ENCODE measurements at places on chromosomes 12 and 14.
A peak's percentile ranks its signal among the peaks of the same experiment; 100 is the strongest.

- H3K4me3 ChIP-seq, result no peak overlapping the region
- DNase-seq, result peak; percentile 20
- H3K36me3 ChIP-seq, result peaks cover 2% of the 10 kb centered on the region
- H3K4me1 ChIP-seq, result peaks cover 39% of the 10 kb centered on the region
- no peaks in the 10 kb centered on the region for H3K27me3 ChIP-seq
- H3K27ac ChIP-seq, result peak overlapping the region; percentile 38
Observed at GRCh38 chr12:50581226-50582184, 76.7 kb downstream of the DIP2B start.

DNA sequence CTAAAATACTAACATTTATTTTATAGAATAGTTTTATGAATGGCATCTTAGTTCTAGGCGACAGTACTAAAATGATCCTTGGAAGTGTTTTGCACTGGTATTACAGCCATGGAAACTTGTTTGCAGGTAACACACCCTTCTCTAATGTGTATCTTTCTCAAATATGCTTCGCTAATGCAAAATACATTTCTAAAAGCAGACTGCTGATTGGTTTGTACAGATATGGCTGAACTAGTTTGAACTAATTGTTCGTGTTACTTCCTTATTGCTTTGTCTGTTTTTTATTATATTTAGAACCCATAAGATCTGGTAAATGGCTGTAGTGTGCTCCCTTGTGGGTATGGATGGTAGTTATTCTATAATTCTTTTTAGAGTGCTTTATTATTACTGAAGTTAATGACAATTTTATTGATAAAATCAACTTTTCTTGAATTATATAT, 53.0 kb downstream of the ATF7IP start:
- peaks cover 70% of the 10 kb centered on the region for H3K4me1 ChIP-seq
- H3K27ac ChIP-seq, result peak overlapping the region; percentile 64
- H3K36me3 ChIP-seq, result peaks cover 38% of the 10 kb centered on the region
- peak overlapping the region; percentile 42 for H3K4me3 ChIP-seq
- DNase-seq, result no peak

DNA sequence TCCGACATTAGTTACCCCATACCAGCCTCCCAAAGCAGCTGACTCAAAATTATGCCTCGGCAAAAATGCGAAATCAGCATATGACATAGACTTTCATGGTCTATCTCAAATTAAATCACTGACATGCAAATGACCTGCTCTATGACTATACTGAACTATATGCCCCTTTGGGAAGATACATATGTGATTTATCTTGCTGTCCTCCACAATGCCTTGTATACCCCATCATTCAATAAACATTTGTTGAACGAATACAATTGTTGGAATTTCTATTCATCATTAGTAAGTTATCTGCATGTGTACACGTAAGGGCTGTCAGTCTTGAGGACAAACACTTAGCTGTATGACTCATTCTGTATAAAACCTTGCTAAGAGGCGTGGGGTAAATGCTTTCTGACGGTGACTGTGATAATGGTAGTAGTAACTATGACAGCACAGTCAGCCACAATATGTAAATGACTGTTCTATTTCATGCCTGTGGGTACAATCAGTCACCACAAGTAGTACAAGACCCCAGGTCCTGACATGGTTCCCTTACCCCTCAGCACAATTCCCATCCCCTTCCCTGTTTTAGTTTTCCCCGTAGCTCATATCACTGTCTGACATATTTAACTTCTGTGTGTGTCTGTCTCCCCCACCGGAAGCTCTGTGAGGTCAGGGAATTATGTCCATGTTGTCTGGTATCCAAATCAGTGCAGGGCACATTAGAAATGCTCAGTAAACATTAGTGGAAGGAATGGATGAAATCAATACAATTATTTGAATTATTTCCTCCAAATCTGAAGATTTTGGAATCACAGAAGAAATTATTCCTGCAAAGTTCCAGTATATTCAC, 42.8 kb downstream of the STXBP6 start:
- H3K27me3 ChIP-seq, result peaks cover 7% of the 10 kb centered on the region
- H3K36me3 ChIP-seq, result no peaks in the 10 kb centered on the region
- H3K4me3 ChIP-seq, result no peak overlapping the region
- H3K4me1 ChIP-seq, result no peaks in the 10 kb centered on the region
- DNase-seq, result no peak
- no peak overlapping the region for H3K27ac ChIP-seq

GRCh38 chr14:92954933-92955332, 32.0 kb downstream of the CHGA start:
- no peaks in the 10 kb centered on the region for H3K27me3 ChIP-seq
- peaks cover 4% of the 10 kb centered on the region for H3K4me1 ChIP-seq
- no peak overlapping the region for H3K27ac ChIP-seq
- no peak overlapping the region for H3K4me3 ChIP-seq
- no peak for DNase-seq
- peaks cover 10% of the 10 kb centered on the region for H3K36me3 ChIP-seq

DNA sequence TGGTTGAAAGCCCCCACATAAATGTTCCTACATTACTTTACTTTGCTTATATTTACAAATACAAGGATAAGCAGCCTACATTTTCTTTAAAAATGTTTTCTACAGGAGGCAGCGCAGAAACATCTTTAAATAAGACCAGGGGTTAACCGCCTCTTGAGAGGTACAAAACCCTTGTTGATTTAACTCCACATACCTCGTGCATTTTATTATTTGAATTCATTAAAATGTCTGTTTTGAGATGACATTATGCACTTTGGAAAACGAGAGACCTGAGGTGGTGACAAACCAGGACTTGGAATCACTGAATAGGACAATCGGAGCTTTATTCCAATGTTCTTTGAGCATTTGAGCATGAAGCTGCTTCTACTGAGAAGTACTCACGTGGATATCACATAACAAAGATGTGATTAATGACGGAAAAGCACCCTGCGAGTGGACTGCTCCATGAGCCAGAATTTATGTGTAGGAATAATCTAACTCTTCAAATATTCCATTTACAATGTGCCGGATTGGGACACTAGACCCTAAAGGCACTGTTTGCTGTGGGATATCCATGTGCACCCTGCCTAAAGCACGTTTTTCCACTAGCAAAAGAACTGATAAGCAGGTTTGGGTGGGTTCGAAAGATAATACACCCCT, 746 bp upstream of the DUSP16 start:
- H3K4me3 ChIP-seq, result peak overlapping the region; percentile 78
- H3K36me3 ChIP-seq, result peaks cover 14% of the 10 kb centered on the region
- peak overlapping the region; percentile 76 for H3K27ac ChIP-seq
- H3K4me1 ChIP-seq, result peaks cover 36% of the 10 kb centered on the region

- DNase-seq, result no peak
- H3K27me3 ChIP-seq, result peaks cover 27% of the 10 kb centered on the region
- peaks cover 17% of the 10 kb centered on the region for H3K4me1 ChIP-seq
- no peaks in the 10 kb centered on the region for H3K36me3 ChIP-seq
- no peak overlapping the region for H3K4me3 ChIP-seq
Observed at GRCh38 chr12:2644683-2645405, 149.9 kb upstream of the FKBP4 start.

DNA sequence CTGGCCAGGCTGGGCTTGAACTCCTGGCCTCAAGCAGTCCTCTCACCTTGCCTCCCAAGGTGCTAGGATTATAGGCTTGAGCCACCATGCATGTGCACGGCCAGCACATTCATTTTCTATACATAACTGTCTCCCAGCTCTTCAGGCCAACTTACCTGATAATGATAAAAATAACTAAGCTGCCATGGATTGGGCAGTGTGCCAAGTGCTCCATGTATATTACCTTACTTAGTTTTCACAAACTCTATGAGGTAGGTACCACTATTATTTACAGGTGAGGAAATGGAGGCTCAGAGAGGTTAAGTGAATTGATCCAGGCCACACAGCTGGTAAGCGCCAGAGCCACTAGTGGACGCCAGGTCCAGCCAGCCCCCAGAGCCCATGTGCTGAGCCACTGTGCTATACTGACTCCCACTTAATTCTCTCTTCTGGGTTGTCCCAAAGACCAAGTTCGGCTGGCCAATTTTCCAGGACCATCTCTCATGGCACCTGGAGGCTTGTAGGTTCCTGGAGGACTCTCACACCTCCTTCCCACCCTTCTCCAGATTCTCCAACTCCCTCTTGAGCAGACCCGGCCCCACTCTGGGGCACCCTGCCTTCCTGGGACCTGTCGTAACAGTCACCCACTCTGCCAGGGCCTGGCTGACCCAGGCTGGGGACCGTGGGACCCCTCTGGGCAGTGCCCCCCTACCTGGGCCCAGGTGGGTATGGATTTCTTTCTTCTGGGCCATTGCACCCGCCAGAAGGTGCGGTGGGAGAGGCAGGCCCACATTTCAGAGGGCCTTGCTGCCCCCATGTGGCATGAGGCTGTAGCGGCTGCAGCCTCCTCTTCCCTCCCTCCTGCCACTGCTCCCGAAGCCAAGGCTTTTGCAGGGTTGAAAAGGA, 30.2 kb upstream of the CIPC start:
- no peak overlapping the region for H3K4me3 ChIP-seq
- no peak overlapping the region for H3K27ac ChIP-seq
- H3K36me3 ChIP-seq, result no peaks in the 10 kb centered on the region
- peaks cover 9% of the 10 kb centered on the region for H3K27me3 ChIP-seq
- no peaks in the 10 kb centered on the region for H3K4me1 ChIP-seq
- peak; percentile 66 for DNase-seq

GRCh38 chr14:34713681-34714319, 593 bp downstream of the CFL2 start:
- peak overlapping the region; percentile 90 for H3K27ac ChIP-seq
- H3K4me1 ChIP-seq, result peaks cover 25% of the 10 kb centered on the region
- H3K36me3 ChIP-seq, result peaks cover 11% of the 10 kb centered on the region
- peaks cover 3% of the 10 kb centered on the region for H3K27me3 ChIP-seq
- peak; percentile 38 for DNase-seq

DNA sequence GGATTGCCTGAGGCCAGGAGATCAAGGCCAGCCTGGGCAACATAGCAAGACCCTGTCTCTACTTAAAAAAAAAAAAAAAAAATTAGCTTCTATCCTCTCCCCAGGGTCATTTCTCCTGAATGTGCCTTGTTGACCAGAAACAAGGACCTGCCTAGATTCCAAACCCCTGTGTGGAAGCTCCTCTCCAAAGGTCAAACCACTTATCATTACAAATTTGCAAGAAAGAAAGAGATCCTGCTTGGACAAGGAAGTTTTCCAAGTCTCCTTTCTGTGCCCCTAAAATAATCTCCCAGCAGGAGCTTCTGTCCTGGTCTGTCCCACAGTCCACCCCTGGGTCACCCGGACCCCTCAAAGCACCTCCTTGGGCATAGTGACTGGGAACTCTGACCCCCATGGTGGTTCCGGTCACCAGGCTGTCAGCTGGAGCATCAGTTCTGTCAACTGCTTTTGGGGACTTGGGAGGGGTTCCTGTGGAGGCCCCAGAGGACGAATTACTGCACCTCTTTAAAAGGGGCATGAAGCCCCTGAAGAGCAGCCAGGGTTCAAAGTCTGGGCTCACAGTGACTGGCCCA, 38.4 kb downstream of the ACTN1 start:
- no peaks in the 10 kb centered on the region for H3K36me3 ChIP-seq
- no peak for DNase-seq
- H3K4me3 ChIP-seq, result no peak overlapping the region
- peak overlapping the region; percentile 29 for H3K27ac ChIP-seq

DNA sequence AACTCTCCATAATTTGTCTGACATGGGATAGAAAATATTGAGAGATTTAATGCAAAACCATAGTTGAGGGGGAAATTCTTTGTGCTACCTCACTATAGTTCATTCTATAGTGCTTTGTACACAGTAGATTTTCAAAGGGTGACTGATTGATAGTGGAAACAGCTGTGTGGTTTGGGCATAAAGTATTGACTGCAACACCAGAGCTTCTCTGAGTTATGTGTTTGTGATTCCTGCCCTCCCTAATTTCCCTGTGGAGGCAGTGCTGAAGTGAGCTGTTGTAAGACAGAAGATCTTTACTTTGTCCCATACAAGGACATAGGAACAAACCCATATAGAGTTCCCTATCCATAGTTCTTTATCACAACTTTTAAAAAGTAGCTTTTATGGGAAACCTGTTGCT, 47.1 kb downstream of the PTPRQ start:
- no peaks in the 10 kb centered on the region for H3K27me3 ChIP-seq
- no peak overlapping the region for H3K4me3 ChIP-seq
- H3K36me3 ChIP-seq, result no peaks in the 10 kb centered on the region
- no peaks in the 10 kb centered on the region for H3K4me1 ChIP-seq
